ENCODE measurements at places on chromosomes 3 and 15.

DNA sequence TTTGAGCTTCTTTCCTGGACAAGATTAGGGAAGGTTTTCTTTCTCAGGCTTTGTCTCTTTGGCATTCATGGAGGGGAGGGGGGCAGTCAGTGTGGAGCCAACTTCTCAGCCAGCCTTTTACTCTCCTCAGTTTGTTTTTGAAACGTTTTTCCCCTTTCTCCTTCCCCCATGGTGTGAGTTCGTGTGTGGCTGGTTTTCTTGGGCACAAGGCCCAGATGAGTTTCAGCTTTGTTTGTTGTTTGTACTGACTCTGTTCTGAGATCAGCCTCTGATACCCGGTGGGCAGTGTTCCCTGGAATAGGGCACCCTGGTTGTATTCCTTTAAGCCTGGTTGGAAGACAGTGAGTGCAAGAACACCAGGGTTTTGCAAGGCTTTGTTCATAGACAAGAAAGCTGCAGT, 168.2 kb upstream of the RARB start:
- no peak for DNase-seq

- no peak for DNase-seq
These were observed 53.6 kb downstream of the PAK2 start for GRCh38 chr3:196793246-196793645.

DNA sequence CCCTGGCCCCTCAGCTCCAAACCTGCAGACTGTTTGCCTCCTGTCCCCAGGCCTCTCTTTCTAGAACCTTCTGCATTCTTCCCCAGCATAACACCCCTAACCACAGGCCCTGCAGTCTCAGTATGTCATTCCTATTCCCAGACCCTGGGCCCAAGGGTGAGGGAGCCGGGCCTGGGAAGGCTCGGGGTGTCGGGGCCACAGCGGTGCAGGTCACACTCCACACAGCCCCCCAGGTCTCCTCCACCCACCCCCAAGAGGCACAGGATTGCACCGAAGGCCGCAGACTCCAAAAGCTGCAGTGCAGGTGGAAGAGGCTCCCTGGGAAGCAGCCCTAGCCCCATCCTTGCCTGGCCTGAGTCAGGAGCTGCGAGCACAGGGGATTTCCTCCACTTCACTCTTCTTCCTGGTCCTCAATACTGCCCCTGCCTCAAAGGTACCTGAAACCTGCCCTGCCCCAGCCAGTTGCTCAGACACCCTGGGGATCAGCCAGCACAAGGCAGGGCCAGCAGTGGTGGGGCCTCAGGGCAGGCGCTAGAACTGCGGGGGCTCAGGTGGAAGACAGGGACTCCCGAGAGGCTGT, 31.1 kb downstream of the TNK2 start:
- DNase-seq = no peak

DNA sequence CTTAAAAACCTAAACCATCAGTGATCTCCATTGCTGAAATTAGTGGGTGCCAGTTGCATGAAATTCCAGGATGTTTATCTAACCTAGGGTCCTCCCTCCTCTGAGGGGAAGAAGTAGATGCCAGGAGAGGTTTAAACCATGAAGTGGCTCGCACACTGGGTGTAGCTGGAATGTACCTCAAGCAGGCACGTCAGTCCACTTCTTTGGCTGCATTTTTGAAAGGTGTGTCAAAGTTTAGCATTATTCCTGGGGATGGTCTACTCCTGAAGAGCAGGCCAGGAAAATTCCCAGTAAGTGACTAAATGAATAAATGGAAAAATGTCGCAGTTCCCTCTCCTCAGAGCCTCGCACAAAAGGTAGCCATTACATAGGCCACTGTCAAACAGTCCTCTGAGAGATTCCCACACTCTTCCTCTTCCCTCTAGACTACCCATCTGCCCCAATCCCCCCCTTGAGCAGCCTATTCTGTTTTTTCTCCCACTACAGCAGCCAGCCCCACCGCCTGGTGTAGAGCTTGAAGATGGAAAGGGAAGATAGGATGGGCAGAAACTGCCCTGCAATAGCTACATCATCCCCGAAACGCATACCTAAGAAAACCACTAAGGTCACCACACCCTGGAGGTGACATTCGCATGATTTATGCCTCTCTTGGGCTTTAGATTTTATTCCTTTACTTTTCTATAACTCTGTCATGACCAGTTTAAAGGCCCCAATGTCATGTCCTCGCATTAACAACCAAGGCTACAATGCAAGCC, 655 bp upstream of the TMOD3 start:
- DNase-seq = no peak

DNA sequence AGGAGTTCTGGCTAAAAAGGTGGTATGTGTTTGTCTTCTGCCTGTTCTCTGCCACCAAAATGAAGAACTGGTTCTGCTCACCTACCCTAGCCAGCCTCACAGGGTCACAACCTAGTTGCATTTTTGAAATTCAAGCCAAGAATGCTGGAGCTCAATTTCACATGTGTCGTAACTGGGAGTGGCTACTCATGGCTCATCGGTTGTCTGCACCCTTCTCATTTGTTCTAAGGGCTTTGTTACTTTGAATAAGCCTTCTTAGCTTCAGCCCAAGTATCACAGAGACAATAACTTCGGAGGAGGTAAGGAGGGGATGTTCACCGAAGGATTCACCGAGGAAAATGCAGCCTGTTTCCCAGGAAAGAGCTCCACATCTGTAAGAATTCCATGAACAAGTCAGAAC, 134.3 kb upstream of the RARB start:
- DNase-seq = no peak

DNA sequence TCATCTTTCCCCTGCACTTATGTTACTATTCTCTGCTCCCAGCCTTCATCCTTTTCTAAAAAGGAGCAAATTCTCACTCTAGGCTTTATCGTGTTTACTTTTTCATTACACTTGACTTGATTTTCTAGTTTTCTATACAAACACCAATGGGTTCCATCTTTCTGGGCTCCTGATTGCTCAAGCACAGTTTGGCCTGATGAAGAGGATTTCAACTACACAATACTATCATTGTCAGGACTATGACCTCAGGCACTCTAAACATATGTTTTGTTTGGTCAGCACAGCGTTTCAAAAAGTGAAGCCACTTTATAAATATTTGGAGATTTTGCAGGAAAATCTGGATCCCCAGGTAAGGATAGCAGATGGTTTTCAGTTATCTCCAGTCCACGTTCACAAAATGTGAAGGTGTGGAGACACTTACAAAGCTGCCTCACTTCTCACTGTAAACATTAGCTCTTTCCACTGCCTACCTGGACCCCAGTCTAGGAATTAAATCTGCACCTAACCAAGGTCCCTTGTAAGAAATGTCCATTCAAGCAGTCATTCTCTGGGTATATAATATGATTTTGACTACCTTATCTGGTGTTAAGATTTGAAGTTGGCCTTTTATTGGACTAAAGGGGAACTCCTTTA, 86.2 kb downstream of the TGFBR2 start:
- DNase-seq = no peak

DNA sequence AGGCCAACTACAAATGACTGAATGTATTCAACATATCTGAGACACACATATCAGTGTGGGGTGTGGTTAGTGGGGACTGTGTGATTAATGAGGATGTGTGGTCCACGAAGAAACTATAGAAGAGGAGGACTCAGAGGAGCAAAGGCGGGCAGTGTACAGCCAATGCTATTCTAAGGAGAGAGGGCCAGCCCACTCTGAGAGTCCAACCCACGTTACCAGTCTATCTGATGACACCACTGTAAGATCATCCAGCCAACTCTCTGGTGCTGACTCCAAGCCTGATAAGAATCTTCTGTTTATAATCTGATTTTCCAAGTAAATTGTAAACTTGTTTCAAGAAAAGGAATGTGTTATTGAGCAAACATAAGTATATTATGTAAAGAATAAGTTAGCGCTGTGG, 47.2 kb downstream of the MCF2L2 start:
- DNase-seq = no peak

Measured in activated CD4-positive, alpha-beta T cell treated with anti-CD3 and anti-CD28 coated beads, Interleukin-2, amount 50 U/mL, for 16 hours (primary cell).